ENCODE measurements at places on chromosomes 12 and 14.

GRCh38 chr14:52992236-52992870, 41.5 kb upstream of the FERMT2 start:
- no peak overlapping the region for H3K4me3 ChIP-seq
- H3K36me3 ChIP-seq: no peaks in the 10 kb centered on the region
- H3K4me1 ChIP-seq: no peaks in the 10 kb centered on the region
- no peak overlapping the region for H3K27ac ChIP-seq

- no peak for DNase-seq
- no peak overlapping the region for H3K4me3 ChIP-seq
- H3K27ac ChIP-seq: no peak overlapping the region
- no peaks in the 10 kb centered on the region for H3K36me3 ChIP-seq
- H3K4me1 ChIP-seq: peaks cover 12% of the 10 kb centered on the region
These were observed 46.0 kb upstream of the FOS start for GRCh38 chr14:75232597-75232996.

DNA sequence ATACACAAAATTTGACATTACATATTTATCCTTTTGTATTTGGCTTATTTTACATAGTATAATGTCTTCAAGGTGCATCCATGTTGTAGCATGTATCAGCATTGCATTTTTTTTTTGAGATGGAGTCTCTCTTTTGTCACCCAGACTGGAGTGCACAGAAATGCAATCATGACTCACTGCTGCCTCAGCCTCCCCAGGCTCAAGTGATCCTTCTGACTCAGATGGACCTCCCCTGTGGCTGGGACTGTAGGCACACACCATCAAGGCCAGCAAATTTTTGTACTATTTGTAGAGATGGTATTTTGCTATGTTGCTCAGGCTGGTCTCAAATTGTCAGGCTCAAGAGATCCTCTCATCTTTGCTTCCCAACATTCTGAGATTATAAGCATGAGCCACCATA, 214.4 kb upstream of the ALG10B start:
- no peak overlapping the region for H3K4me3 ChIP-seq
- H3K27ac ChIP-seq: no peak overlapping the region
- H3K36me3 ChIP-seq: no peaks in the 10 kb centered on the region

GRCh38 chr14:36068777-36069534, 107.6 kb downstream of the PTCSC3 start:
- H3K27me3 ChIP-seq: no peaks in the 10 kb centered on the region
- H3K4me3 ChIP-seq: no peak overlapping the region

DNA sequence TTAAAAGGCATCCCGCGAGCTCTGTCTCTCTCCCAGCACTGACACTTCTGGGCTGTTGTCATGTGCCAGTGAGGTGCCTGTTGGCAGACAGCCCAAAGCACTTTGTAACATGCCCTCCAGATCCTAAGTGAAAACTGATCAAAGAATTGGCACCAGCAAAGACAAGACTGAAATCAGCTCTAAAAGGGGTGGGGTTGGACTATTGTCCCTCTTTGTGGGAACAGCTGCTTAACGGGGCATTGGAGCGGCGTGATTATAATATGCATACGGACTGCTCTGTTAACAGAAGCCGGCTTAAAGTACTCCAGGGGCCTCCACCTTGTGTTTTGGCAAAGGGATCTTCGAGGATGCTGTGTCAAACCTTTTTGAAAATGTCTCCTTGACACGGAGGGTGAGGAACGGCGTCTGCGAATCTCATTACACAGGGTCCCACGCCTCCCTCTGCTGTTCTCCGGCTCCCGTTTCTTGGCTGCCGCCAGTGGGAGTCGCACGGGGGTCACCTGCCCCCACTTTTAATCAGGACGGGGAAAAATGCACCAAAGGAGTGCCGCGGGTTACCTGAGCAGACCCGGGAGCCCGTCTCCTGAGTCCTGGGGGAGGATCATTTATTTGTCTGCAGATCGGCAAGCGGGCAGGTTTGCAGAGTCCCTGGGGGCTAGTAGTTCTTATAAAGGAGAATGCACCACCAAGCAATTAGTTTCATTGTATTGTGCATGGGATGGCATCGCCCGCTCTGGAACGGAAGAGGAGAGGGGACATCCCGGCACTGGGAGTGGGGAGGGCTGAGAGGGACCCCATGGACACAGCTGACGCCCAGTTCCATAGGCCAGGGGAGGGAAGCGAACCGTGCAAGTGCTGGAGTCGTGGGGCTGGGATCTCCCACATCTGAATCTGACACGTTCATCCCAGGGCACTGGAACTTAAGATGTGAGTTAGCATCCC, 44.3 kb downstream of the SPRING1 start:
- H3K27me3 ChIP-seq: peaks cover 4% of the 10 kb centered on the region
- no peak for DNase-seq
- H3K4me3 ChIP-seq: peak overlapping the region; percentile 35
- H3K36me3 ChIP-seq: no peaks in the 10 kb centered on the region

- no peaks in the 10 kb centered on the region for H3K4me1 ChIP-seq
- no peaks in the 10 kb centered on the region for H3K27me3 ChIP-seq
- DNase-seq: no peak
- peak overlapping the region; percentile 72 for H3K4me3 ChIP-seq
These were observed 1.7 kb downstream of the NACA start for GRCh38 chr12:56723352-56723751.

- H3K36me3 ChIP-seq: no peaks in the 10 kb centered on the region
- no peak overlapping the region for H3K27ac ChIP-seq
- no peak for DNase-seq
- no peak overlapping the region for H3K4me3 ChIP-seq
- no peaks in the 10 kb centered on the region for H3K4me1 ChIP-seq
These were observed 61.3 kb upstream of the RESF1 start for GRCh38 chr12:31897781-31898503.

GRCh38 chr14:67493092-67493717, 4.7 kb upstream of the TMEM229B start:
- H3K27me3 ChIP-seq: no peaks in the 10 kb centered on the region
- H3K27ac ChIP-seq: no peak overlapping the region
- no peaks in the 10 kb centered on the region for H3K36me3 ChIP-seq
- H3K4me1 ChIP-seq: no peaks in the 10 kb centered on the region
- no peak for DNase-seq
